ENCODE measurements at places on chromosomes 1 and 21.

DNA sequence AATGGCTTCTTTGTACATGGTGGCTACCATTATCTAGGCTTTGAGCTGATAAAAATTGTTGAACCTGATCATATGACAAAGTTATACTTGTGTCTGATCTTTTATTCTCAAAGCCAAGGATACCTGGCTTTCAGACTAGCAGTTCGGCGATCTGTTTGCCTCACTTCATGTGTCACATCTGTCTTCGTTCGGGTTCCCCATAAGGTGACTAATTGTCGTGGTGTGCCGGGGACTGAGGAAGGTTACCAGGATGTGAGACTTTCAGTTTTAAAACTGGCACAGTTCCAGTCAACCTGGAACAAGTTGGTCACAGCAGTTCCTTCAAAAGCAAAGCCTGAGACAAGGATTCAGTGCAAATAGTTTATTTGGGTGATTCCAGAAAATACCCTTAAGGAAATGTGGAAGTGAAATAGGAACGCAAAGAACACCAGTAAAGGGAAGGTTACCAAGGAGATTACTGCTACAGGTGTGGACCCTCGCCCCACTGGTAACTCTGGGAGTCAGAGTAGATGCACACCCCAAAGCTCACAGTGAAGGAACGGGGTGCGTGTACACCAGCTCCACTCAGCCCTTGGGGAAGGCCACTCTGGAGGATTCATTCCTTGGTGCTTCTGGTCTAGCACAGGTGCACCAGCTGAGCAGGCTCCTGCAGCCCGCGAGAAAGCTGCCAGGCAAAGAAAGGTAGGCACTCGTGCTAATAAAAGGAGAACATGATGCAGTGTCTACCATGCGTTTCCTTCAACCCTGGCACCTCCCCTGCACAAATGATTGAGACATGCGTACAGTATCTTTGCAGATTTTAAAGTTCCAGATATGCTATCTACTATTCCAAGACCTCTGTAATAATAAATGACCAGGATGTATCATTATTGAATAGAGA, 69.0 kb downstream of the VWA5B1 start:
- DNase-seq, result no peak

GRCh38 chr1:242140836-242141235, 141.9 kb upstream of the MAP1LC3C start:
- no peak for DNase-seq

GRCh38 chr1:174491606-174492005, 43.8 kb downstream of the GPR52 start:
- no peak for DNase-seq

GRCh38 chr1:226873771-226874578, 3.6 kb downstream of the PSEN2 start:
- DNase-seq, result no peak

DNA sequence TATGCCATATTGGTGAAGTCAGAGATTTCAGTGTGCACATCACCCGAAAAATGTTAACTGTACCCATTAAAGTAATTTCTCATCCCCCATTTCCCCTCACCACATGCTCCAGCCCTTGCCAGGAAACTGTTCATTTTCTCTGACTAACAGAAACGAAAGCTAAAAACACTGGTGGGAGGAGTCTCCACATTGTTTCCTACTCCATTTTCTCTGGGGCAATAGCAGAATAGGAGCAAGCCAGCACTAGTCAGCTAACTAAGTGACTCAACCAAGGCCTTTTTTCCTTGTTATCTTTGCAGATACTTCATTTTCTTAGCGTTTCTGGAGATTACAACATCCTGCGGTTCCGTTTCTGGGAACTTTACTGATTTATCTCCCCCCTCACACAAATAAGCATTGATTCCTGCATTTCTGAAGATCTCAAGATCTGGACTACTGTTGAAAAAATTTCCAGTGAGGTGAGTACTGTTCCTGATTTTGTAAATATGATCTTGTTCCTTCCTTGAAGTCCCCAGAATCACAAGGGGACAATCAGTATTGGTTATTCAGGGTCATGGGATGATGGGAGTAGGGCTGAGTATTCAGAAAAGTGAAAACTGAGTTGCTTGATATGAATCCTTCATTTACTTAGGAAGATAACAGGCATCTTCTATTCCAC, at the start of gene IFI16:
Gene IFI16 (plus strand): TSS at position 204 of the 658 bp plus-strand sequence. CDS start 4,774 bp downstream, outside the sequence.
- peak; percentile 32 for DNase-seq

GRCh38 chr1:158509471-158510156, 37.6 kb downstream of the OR10R2 start:
- DNase-seq, result no peak

GRCh38 chr21:31497914-31498313, 153.9 kb upstream of the TIAM1 start:
- no peak for DNase-seq

DNA sequence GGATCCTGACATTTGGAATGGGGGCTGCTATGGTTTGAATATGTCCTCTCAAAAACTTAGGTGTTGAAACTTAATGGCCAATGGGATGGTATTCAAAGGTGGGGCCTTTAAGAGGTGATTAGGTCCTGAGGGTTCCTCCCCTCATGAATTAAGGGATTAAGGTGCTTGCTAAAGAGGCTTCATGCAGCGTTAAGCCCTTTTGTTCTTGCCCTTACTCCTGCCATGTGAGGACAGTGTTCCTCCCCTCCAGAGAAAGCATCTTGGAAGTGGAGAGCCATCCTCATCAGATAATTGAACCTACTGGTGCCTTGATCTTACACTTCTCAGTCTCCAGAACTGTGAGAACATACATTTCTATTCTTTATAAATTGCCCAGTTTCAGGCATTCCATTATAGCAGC, 146.6 kb downstream of the KCNJ6 start:
- DNase-seq, result no peak

DNA sequence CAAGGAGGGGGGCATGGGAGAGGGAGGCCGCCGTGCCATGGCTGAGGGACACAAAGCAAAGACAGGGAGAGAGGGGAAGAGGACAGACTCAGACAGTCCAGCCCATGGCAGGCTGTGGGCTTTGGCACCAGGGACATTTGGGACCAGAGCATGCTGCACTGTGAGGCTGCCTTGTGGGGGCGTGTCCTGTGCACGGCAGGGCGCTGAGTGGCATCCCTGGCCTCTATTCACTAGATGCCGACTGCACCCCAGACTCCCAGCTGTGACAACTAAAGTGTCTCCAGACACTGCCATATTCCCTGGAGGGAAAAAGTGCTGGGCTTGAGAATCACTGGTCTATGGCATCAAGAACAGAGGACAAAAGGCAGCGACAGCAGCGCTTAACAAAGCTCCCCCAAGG, 18.6 kb upstream of the PRDM15 start:
- DNase-seq, result no peak

DNA sequence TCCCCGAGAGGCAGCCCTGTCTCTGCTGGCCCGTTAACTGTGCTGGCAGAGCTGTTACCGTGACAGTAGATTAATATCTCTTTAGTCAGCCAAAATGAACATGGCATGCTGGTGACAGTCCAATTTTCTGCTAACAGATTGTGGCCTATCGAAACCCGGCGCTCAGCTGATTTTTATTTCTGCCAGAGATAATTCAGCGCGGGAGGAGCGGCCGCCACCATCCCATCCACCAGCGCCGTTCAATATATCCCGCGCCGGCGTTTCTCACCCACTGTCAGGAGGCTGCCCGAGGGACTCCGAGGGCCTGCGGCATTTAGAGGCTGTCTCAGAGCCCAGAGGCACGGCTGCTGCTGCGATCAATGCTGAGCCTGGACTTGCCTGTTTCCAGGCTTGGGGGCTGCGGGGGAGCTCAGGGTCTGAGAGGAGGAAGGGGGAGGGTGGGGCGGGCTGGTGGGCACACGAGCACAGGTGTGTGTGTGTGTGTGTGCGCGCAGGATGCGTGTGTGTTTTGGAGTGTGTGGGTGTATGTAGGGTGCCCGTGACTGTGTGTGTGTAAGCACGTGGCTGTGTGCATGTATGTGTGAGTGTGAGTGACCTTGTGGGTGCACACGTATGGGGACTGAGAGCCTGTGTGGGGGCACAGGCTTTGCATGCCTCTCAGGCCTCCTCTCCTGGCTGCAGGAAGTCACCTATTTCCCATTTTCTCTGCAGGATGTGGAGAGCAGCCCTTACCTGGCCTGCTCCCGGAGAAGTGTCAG, 109.7 kb upstream of the ACTRT2 start:
- DNase-seq, result no peak

DNA sequence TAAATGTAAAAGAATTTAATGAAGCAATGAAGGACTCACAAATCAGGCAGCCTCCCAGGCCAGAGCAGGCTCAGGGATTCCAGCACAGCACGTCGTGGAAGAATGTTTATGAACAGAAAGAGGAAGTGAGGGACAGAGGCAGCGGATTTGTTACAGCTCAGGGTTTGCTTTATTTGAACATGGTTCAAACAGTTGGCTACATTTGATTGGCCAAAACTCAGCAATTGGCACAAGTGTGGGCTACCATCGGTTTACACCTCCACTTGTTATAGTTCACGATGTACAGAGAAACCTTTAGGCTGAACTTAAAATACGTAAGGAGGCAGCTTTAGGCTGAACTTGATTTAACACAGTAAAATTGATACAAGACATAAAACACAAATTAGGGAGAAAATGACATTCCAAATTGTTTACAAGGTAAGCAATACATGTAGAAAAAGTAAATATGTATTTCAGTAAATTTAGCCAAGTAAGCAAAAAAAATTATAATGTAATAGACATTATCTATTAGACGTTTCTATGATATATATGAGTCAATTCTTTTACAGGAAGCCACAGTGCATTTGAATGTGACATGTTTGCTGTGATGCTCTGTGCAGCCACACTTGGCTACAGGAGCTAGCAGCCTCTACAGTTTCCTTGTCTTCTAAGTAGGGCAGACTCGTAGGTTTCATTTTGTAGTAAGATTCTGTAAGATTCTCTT, 126.5 kb downstream of the ADSS2 start:
- DNase-seq, result no peak

GRCh38 chr1:171245458-171246064, 2.7 kb upstream of the FMO1 start:
- no peak for DNase-seq

Data from activated CD8-positive, alpha-beta memory T cell treated with anti-CD3 and anti-CD28 coated beads for 1 hour (primary cell).